ENCODE measurements at places on chromosomes 5 and 9.

GRCh38 chr5:143135832-143136551 is 267.5 kb downstream of the NR3C1 start:
- DNase-seq = no peak

GRCh38 chr9:106583751-106584150 is 279.2 kb upstream of the ZNF462 start:
- peak; percentile 16 for DNase-seq

DNA sequence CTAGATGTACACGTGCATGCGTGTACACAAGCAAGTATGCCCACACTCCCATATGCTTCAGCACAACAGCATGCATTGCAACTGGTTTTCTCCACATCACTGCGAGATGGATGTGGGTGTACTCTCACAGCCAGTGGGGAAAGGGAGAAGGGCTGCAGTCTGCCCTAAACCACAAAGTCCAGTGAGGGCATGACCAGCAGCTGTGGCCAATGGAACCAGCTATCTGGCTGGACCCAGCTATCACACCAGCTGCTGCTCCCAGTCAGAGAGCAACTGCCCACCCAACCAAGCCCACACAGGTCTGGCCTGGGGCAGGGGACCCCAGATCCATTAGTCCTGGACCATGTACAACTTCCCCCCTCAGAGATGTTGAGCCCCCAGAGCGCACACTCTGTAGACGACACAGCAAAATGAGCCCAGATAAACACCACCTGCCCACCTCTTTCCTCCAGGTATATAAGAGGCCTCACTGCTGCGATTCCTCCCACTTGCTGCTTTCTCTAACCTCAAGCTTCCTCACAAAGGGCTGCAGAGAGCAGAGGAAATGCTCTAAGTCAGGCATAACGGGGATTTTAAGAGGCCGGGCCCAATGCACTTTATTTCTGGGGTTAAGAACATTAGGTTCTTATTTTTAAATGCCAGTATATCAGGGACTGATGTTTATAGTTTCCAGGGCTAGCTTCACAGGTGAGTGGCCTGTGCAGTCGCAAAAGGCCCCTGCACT is 39.0 kb downstream of the SHB start:
- DNase-seq = no peak

- peak; percentile 74 for DNase-seq
Observed at GRCh38 chr9:82124090-82124489, 135.5 kb downstream of the SPATA31D1 start.

DNA sequence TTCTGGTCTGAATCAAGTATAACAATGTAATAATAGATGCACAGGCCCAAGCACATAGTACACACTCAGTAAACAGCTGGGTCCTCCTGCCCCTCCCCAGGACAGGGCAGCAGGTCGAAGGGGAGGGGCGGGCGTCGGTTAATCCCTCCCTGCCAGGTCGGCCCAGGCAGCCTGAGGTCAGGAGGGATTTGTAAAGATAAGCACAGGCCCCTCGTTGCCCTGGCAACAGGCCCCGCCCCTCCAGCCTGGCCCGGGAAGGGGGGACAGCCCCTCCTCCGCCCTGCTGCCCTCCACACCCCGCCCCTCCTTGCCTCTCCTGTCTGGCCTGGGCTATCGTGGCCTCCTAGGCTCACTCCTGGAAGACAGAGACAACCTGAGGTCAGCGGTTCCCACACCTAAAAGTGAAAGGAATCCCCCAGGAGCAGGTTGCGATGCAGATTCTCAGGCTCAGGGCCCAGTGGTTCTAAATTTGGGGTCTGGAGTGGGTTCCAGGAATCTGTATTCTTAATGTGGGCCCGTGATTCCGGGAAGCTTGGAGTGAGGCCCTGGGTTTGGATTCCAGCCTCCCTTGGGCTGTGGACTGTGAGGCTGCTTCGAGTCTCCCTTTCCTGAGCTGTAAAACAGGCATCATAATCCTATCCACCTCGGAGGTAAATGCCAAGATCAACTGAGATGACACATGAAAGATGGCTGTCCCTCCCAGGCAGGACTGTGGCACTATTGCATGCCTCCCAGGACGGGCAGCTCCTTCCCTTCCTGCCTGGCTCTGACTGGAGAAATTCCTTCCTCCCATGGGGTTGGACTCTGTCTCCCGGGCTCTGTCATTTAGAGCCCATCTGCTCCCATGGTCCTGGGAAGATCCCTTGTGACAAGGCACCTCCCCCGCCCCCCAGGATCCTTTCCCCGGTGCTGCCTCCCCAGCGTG is 4.4 kb downstream of the CRB2 start:
- peak; percentile 28 for DNase-seq

DNA sequence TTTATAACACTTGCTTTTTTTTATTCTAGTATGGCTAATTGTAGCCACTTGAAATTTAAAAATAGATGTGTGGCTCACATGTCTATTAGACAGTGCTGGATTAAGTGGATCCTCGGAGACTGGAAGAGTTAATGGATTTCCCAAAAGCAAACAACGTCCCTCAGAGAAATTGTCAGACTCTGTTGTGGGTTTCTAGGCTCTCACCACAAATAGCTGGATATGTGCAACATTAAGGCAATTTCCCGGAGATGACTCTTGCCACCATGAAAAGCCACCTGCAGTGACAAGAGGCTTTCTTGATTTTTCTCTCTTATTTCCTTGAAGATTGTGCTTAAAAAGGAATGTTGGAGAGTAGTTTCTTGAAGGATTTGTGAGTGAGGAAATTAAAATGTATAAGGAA is 43.2 kb downstream of the TMEM167A start:
- DNase-seq = no peak

GRCh38 chr5:167755420-167755819 is 536.0 kb upstream of the WWC1 start:
- DNase-seq = no peak

- peak; percentile 83 for DNase-seq
Observed at GRCh38 chr5:137248527-137248926, 250.6 kb downstream of the SPOCK1 start.

- DNase-seq = no peak
Observed at GRCh38 chr9:104604801-104605200, 626 bp downstream of the OR13C2 start.

DNA sequence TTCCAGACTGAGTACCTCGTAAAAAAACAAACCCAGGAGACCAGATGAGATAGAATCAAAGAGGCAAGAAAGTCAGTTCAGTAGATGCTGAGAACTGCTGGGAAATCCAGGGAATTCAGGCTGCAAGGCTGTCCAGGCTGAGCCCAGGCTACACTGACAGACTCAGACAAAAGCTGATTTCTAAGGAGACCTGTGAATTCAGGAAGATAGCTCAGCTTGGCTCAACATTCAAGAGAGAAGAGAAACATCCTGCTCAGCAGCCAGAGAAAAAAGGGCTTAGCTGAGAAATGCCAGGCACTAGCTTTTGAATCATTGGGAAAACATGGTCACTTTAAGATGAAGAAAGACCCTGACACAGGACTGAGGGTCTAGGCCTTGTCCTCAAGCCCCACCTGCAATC is 118.2 kb upstream of the SLC44A1 start:
- DNase-seq = no peak

GRCh38 chr9:17588395-17588794 is 9.5 kb downstream of the SH3GL2 start:
- DNase-seq = no peak

DNA sequence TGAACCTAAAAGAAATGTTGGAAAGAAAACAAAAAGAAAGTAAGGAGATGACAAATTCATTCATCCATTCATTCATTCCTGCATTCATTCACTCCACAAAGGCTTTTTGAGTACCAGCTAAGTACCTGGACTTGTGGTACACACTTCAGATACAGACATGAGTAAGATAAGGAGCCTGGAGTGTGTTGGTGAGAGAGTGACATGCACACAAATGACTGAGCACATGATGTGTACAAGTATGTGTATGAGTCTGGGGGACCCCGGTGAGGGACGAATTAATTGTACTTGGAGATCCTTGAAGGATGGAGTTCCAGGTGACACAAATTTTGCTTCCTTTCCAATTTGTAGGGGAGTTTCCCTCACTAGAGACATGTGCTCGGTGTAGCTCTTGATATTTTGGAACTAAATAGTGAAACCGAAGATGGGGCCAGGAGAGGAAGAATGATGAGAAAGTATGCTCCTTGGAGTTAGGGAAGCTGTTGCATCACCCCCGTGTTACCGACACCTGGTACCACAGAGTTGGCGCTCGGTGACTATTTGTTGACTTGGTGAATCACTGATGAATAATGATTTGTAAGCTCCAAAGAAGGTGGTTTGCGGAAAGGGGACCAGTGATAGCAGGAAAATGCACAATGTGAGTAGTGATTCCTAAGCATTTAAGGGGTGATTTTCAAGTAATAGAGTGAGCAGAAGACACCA is 509.8 kb downstream of the CCDC171 start:
- DNase-seq = peak; percentile 89

DNA sequence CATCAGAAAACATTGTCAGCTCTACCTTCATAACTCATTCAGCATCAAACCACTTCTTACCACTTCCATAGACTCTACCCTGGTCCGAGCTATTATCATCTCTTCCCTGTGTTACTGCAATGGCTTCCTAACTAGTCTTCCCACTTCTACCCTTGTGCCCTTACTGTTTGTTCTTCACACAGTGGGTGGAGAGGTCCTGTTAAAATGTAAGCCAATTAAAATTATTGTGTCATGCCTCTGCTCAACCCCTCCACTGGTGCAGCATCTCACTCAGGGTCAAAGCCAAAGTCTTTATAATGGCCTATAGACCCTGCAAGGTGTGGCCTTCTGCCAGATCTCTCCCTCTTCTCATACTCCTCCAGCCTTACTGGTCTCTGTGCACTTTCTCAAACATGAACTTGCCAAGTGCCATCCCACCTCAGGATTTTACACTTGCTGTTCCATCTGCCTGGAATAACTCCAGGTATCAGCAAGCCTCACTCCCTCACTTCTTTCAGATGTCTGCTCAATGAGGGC is 22.8 kb upstream of the ARAP3 start:
- DNase-seq = no peak

- peak; percentile 6 for DNase-seq
Observed at GRCh38 chr5:154313360-154314017, 123.0 kb downstream of the GALNT10 start.

DNA sequence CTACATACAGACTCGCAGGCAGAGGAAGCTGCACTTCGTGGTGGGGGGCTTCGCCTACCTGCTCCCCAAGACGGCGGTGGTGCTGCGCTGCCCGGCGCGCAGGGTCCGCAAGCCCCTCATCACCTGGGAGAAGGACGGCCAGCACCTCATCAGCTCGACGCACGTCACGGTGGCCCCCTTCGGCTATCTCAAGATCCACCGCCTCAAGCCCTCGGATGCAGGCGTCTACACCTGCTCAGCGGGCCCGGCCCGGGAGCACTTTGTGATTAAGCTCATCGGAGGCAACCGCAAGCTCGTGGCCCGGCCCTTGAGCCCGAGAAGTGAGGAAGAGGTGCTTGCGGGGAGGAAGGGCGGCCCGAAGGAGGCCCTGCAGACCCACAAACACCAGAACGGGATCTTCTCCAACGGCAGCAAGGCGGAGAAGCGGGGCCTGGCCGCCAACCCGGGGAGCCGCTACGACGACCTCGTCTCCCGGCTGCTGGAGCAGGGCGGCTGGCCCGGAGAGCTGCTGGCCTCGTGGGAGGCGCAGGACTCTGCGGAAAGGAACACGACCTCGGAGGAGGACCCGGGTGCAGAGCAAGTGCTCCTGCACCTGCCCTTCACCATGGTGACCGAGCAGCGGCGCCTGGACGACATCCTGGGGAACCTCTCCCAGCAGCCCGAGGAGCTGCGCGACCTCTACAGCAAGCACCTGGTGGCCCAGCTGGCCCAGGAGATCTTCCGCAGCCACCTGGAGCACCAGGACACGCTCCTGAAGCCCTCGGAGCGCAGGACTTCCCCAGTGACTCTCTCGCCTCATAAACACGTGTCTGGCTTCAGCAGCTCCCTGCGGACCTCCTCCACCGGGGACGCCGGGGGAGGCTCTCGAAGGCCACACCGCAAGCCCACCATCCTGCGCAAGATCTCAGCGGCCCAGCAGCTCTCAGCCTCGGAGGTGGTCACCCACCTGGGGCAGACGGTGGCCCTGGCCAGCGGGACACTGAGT is 255.9 kb downstream of the SAXO1 start:
- no peak for DNase-seq

GRCh38 chr9:120536949-120537640 is 42.9 kb downstream of the CDK5RAP2 start:
- no peak for DNase-seq

Data from kidney tubule cell (primary cell).